Fibroblast of gingiva (primary cell): ENCODE measurements at places on chromosomes 5 and 9.

DNA sequence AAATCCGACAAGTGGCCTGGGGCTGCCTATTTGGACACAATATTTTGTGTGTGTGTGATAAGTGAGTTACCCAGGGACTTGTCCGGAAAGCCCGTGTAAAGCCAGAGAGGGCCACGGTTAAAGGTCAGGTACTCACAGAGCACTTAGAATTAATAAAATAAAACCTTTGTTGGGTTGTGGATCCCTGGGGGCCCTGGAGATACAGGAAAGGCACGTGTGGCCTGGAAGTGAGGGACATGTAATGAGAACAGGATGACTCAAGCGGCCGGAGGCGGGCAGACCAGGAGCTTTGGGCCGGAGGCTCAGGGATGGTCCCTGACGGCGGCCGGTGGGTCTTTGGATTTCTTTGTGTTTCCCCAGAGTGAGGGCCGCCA lies 1.0 kb downstream of the DMRT2 start:
- DNase-seq: no peak

GRCh38 chr9:108720191-108720642 lies 135.6 kb downstream of the ACTL7B start:
- no peak for DNase-seq

GRCh38 chr5:73352243-73352642 lies 96.3 kb downstream of the FOXD1 start:
- no peak for DNase-seq

- no peak for DNase-seq
These were observed 620.7 kb upstream of the ARRDC3 start for GRCh38 chr5:92003806-92004205.

DNA sequence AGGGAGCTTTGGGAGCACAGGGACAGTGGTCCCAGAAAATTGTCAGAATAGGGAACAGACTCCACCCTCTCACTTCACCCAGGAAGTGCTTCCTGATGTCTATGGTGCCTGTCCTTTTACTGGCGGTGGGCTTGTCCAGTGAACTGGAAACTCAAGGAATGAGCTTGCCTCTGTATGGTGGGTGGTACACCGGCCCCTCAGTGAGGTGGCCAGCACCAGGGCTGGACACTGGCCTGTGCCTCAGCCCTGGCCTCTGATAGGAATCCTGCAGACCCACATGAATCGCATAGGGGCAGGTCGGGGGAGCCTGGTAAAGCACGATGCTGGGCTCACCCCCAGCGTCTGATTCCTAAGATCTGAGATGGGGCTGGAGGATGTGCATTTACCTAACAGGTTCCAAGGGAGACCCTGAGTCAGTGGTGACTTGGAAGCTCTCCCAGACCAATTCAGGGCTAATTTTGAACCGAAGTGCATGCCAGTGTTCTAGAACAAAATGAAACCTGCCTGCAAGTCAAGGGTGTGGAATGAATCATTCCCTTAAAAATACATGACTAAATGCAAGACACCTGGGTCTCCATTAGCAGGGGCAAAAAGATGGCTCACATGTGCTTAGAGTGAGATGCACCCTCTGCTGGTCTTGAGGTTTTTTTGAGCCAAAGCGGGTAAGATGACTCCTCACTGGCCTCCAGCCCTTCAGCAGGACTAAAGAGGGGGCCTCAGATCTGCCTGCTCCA lies 178.3 kb downstream of the HSPA4 start:
- no peak for DNase-seq

DNA sequence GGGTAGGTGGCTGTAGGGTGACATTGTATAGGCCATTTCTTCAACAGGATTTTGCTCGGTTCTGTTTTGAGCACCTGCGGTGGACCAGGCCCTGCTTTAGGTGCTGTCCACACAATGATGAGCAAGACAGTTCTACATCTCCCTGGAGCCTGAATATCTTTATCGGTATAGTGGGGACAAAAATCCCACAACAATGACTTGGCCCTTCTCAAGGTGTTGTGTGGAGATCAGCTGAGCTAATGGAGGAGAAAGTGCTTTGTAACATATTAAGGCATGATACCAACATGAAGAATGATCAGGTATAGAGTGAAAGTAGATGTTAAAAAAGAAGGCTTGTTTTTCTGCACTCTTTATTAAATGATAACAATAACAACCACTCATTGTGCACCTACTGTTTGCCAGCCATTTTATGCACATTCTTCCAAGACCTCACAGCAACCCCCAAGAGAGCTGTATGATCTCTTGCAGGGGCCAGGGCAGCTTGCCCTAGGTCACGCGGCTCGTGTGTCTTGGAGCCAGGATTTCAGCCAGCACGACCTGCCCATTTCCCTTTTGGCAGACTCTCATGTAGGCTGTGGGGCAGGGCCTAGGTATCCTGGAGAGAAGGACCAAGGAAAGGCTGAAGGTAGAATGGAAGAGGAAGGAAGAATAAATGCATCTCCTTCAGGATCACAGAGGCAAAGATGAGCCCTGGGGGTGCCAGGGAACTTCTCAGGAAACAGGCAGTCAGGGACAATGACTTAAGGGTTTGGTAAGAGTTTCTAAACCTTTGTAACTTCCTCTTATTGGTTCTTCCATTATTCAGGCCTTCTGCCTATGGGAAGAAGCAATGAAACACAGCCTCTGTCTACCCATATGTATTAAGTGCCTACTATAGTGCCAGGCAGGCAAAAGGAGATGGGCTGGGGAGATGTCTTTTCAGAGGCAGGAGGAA lies 50.0 kb upstream of the PPARGC1B start:
- no peak for DNase-seq

DNA sequence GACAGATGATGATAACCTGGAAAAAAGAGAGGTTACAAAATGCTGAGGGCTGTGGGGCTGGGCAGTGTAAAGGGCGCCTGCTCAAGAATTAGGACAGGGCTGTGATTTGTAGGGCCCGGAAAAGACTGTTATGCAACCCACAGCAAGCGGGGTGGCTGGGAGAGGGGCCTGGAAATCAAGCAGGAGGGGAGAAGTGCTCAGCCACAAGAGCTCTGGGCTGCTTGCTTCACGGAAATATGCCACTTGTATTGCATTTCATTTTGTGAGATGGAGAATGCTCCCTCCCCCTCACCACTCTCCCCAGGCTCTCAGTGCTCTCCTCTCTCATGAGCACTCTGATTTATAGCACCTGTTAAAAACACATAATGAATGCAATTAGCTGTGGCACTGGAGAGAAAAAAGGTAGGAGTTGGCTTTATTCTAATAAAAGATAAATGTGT lies 8.4 kb upstream of the HAND1 start:
- DNase-seq: no peak

GRCh38 chr9:82081496-82081895 lies 92.9 kb downstream of the SPATA31D1 start:
- DNase-seq: peak; percentile 13

DNA sequence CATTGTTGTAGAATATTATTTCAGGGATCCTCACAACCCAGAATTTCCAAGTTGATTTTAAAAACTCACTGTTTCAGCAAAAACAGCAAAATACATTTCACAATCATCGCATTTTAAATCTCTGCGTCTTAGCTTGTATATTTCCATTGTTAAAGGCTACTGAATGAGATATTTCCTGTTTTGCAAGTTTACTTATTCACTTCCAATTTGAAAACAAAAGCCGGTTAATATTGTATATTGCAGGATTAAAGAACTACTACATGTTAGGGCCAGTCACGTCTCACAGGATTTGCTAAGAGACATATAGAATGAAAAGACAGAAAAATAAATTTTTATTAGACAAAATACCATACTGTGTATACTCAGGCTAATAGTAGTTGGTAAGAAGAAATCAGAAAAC lies 395.9 kb upstream of the CDH9 start:
- DNase-seq: no peak

DNA sequence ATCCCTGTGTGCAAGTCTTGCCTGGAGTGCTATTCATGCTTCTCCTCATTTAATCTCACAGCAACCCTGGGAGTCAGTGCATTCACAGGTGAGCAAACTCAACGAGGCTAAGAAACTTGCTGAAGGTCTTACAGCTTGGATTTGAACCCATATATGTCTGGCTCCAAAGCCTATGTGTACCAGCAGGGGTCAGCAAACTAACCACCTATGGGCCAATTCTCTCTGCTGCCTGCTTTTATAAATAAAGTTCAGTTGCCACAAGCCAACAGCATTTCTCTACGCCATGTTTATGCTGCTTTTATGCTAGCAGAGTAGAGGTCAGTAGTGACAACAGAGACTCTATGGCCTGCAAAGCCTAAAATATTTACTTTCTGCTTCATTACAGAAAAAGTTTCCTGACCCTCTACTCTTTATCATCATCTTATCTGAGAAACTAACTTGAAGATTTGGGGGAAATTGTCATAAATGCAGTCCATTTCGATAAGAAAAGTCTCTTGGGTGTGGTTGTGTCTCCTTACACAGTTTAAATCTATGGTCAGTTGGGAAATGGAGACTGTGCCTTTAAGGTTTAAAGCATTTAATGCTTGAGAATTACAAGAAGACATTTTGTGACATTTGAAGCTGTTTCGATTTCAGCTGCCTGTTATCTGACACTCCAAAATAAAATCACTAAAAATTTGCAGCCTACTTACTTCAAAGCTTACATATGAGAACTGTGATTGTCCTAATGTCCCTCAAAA lies 137.7 kb downstream of the PRELID2 start:
- peak; percentile 64 for DNase-seq

DNA sequence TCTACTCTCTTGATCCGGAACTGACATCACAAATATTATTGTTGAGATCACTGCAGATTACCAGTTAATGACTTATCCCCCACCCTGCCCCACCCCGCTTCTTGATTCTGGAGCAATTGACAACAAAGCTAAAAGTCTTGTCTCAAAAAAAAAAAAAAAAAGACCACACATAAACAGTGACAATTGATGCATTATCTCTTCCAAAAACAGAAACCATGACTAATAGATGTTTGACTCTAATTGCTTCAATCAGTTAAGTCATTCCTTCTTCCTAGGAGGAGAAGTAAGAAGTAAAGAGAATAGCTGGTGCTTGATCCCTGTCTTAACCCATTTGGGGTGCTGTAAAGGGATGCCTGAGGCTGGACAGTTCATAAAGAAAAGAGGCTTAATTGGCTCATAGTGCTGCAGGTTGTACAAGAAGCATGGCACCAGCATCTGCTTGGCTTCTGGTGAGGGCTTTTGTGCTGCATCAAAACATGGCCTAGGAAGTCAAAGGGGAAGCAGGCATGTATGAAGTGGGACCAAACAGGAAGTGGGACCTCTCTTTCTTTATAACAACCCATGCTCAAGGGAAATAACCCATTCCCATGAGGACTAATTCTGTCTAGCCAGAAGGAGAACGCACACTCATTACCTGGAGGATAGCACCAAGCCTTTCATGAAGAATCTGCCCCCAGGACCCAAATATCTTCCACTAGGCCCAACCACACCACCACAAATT lies 158.7 kb downstream of the TMEM167A start:
- peak; percentile 8 for DNase-seq

DNA sequence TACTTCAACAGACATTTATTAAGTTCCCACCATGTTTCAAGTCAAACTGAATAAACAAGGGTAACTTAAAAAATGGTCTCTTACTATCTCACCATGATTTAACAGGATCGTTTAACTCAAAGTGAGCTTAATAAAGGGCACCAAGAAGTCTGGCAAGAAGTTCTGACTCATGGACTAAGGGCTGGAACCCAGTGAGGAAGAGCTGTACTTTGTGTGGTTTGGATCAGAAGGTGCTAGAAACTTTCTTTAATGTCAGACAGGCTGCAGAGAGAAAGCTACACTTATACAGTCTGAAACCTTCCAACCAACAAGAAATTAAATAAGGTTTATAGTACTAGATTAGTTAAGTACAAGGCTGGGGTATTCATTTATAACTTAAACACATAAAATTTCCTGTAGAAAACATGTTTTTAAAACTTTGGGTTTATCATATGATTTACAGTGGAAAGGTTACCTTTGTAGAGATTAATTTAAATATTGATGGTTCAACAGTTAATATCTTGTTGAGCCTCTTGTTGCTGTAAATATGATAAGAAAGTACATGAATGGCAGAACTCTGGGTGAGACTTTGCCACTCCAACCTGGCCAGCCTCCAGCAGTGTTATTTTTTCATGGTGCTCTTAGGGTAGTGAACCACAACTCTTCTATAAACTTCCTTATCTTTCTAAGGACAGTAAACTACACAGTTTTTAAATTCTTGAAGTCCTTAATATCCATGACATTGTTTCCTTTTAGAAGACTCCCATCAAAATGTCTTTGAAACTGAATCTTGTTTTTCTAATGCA lies 162.8 kb downstream of the MAN2A1 start:
- DNase-seq: no peak
